ENCODE measurements at places on chromosomes 4 and X.

GRCh38 chr4:140331876-140332275 is 41.6 kb upstream of the SCOC start:
- DNase-seq = no peak

DNA sequence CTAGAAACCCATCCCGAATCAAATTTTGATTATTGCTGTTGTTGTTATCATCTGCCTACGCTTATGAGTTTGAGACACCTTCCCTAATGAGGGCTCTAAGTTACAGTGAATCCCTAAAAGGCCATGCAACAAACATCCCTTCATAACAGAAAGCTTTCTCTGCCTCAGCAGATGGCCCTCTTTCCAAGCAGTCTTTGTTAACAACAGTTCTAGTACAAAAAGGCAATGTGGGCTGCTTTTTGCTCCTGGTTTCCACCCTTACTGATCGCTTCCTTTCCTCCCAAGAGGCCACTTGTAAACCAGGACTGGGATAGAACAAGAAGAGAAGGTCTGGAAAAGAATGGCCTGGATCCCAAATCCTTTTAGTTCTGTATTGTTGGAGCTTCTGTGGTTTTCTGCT is 24.2 kb downstream of the GPC4 start:
- DNase-seq = no peak

GRCh38 chrX:29468911-29469494 is 746.4 kb upstream of the MAGEB2 start:
- no peak for DNase-seq

- no peak for DNase-seq
Measured at GRCh38 chrX:29090811-29091210, 503.6 kb downstream of the IL1RAPL1 start.
